ENCODE measurements at places on chromosomes 7 and 10. TPM values are rescaled to one million over a fixed set of nuclear protein-coding genes. Genes with fewer than 3 reads are reported as not detected.

- no peak for DNase-seq
Measured at GRCh38 chr10:25869067-25869591, 64.9 kb upstream of the MYO3A start.

DNA sequence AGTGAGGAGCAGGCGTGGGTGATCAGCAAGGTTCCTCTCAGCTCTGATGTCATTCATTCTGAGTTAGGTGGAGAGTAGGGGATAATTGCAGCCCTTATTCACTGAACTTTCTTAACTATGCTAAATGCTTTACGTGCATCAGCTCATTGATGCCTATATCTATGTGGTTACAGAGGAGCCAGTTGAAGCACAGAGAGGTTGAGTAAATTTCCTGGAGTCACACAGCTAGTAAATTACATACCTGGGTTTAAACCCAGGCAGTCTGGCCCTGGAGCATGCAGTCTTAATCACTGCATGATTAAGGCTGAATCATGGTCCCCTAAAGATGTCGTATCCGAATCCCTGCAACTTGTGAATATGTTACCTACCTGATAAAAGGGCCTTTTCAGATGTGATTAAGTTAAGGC is 99.6 kb downstream of the GRK5 start:
- no peak for DNase-seq

DNA sequence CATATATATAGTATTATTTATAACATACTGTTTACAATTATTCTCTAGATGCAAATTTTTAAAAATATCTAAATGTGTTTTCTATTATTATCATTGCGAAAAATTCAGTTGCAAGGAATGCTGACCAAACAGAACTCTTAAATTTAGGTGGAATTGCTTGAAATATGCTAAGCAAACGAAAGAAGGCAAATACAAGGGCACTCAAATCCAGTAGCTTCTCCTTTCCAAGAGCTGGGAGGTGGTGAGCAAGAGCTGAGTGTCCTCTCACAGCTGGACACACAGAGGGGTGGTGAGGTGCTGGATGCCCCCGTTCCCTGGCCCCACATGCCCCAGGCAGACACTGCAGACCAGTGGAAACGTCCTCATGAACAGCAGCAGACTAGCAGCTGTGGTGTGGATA is 166.0 kb downstream of the TAX1BP1 start:
- DNase-seq: no peak

DNA sequence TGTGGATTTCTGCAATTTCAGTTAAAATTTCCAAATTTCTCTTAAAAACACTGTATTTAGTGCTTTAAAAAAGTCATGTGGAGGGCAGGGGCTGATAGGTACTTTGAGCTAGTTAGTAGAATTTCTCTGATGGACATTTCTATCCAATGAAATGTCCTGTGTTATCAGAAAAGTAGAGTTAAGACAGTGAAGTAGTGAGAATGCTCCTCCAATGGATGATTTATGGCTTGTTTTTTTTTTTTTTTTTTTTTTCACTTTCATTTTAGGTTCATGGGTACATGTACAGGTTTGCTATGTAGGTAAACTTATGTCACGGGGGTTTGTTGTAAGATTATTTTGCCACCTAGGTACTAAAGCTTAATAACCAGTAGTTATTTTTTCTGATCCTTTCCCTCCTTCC is 55.0 kb downstream of the BTAF1 start:
- no peak for DNase-seq

DNA sequence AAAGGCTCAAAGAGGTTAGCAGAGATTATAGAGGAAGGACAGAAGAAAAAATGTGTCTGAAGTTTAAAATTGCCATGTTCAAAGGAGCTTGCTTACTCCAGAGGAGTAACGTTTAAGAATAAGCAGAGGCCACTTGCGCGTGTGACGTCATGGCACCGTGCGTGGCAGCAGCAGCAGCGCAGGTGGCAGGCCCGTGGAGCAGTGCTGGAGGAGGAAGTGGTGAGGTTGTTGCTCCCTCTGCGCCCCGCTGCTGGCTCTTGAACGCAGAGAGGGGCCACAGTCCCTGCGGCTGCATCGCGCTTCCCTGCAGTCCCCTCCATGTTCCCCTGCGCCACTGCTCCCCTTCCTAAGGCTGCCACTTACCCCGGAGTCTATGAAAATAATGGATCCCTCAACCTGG is 37.5 kb downstream of the GDI2 start:
- no peak for DNase-seq

DNA sequence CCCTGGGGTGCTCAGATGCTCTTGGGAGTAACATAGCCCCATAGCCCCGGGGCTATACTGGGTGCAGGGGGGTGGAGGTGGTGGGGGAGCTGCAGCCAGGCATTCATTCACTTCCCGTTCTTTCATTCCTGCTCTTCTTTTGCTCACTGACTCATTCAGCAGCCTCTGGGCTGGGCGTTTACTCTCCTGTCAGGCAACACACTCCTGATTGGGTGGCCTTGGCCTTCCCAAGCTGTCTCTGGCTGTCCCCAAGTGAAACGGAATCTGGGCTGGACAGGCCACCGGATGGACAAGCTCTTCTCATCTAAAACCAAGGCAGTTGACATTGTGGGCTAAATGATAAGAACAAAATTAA is 34.6 kb downstream of the CHST3 start:
- peak; percentile 64 for DNase-seq

DNA sequence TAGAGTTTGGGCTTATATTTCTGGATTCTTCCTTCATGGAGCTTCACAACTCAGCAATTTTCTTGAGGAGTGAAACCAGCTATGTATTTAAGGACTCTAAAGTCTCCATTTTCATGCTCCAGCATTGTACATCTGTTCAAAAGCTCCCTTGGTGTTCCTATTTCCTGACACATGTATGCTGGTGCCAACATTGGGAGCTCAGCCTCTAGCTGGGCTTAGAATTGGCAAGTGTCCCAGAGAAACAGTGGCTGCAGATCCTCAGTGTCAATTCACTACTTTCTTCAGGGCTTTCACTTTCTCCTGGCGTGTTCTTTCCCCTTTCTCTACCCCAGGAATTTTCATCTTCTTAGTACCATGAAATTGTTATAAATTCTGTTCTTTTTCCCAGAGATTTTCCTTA is 103.1 kb downstream of the ZNF467 start:
- no peak for DNase-seq

DNA sequence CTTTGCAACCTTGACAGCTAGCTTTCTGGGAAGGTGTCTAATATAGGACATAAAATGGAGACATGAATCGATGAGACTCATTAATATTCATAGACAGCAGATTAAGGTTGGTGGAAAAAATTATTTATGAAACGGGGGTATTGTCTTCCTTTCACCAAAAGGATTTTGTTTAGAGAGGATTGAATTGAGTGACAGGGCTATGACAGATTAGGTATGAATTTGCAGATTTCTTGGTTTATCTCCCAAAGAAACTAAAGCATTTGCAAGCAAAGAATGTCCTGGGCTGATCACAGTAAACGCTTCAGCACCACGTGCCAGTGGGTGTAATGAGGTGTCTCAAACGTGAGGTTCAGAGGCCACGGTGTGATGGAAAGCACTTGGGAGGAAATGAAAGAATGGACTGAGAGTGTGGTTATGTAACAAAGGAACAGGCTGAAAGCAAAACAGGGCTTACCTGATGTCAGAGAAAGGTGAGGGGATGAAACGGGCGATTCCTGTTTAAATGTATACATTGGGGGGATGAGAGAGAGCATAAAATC is 329.2 kb upstream of the NPVF start:
- DNase-seq: no peak

GRCh38 chr7:77466450-77466849 is 50.3 kb upstream of the GSAP start:
- DNase-seq: no peak

DNA sequence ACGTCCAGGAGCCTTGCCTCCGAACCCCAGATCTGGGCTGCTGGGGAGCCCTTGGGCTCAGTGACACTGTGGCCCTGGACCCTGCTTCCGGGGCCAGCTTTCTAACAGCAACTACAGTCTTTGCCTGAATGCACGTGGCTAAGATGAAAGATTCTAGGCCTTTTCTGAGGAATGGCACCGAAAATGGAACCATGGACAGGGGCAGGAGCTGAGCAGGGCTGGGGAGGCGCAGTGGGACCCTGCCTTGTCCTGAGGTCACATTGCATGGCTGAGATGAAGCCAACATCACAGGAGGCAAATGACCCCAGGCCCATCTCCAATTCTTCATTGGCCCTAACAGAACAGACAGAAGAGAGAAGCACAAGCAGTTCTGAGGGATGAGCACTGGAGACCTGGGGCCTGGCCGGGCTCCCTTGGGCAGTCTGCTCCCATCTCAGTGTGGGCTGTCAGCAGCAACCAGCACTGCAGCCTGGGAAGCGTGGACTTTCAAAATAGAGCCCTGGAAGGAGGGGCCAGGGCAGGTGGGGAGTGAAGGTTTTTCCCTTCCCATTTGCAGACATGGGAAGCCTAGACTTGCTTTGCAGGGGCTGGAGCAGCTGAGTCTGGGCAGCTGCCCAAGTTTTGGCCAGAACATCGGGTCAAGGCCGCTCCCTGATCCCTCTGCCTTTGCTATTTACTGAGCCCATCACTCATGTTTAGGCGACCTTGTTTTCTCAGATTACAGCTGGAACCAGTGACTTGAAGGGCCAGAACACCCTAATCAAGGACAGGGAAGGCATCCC is 114.4 kb upstream of the TCERG1L start:
- no peak for DNase-seq

GRCh38 chr10:6746782-6747181 is 166.7 kb upstream of the PRKCQ start:
- DNase-seq: no peak

DNA sequence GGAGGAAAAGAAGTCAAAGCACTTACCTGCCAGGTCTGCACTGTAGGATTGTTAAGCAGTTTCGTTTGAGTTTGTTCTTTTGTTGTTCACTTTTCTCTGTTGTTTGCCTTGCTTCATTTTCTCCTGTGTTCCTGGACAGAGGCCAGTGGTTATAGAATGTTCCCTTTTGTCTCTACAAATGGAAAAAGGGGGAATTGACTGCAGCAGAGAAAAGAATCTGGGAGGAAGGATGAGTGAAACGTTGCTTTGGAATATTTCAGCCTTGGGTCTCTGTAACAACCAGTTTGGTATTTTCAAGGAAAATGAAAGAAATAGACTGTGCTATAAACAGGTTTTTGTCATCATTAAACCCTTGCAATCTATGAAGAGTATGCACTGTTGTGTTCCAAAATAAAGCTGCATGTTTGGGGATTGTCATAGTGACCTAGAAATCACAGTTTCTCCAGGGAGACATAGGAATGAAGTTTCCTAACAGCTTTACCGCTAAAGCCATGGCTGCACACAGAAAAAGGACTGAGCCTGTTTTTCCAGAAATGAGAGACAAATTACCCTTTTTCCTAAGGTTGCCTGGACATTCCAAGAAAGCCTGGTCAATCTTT is 60.8 kb upstream of the HABP2 start:
- no peak for DNase-seq

DNA sequence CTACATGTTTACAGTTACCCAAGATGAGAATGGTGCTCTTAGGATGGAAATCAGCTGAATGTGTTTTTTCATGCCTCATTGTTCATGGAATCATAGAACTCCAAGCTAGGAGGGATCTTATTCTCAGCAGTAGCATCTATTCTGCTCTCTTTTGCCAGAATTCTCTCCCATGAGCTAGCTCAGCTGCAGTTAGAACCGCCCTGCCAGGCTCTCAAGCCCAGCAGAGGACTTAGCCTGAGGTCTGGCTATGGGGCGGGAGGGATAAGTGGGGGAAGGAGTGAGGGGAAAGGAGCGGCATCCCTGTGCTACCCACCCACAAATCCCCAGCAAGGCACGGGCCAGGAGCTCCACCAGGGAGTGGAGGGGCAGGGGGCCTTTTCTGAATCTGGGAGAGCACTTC is 120.7 kb upstream of the PLXNA4 start:
- DNase-seq: no peak

DNA sequence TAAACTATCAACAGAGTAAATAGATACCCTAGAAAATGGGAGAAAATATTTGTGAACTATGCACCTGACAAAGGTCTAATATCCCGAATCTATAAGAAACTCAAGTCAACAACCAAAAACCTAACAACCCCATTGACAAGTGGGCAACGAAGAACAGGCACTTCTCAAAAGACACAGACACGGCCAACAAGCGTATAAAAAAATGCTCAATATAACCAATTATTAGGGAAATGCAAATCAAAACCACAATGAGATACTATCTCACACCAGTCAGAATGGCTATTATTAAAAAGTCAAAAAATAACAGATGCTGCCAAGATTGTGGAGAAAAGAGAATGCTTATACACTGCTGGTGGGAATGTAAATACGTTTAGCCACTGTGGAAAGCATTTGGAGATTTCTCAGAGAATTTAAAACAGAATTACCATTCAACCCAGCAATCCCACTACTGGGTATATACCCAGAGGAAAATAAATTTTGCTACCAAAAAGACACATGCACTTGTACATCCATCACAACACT is 63.2 kb upstream of the CAV2 start:
- DNase-seq: no peak

GRCh38 chr10:93980486-93980885 is 13.2 kb upstream of the PLCE1 start:
- no peak for DNase-seq

DNA sequence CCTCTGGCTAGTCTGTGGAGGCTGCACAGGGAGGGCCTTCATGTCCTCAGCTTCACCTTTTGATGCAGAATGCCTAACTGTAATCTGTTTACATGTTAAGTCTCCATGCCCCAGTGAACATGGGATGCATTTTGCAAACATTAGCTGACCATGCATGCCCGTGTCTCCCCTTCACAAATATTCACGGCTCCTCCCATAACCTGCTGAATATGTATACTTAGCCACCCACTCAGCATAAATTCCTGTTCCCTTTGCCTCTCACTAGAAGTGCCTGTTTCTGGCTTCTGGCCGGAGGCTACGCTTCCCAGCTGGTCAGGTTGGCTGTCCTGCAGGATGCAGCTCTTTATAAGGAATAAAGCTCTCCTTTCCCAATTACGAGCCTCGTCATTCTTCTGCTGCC is 552.7 kb downstream of the DNAJB6 start:
- DNase-seq: no peak

- DNase-seq: peak; percentile 48
Measured at GRCh38 chr10:102347236-102347828, 48.2 kb upstream of the NFKB2 start.

GPR146 gene
- 28.7 TPM for polyA plus RNA-seq

DRGX gene
- polyA plus RNA-seq: not detected

CHST3 gene
- 12.0 TPM for polyA plus RNA-seq

ZMIZ2 gene
- 26.3 TPM for polyA plus RNA-seq

HTR7 gene
- polyA plus RNA-seq: 0.12 TPM

TACC2 gene
- polyA plus RNA-seq: 68.1 TPM

CTBP2 gene
- polyA plus RNA-seq: 14.7 TPM

NEUROD6 gene
- not detected for polyA plus RNA-seq

FGL2 gene
- 3.4 TPM for polyA plus RNA-seq

All from heart right ventricle (tissue), 16 donors.